ENCODE measurements at places on chromosomes 2 and 18.

GRCh38 chr2:3321825-3322224, 55.8 kb downstream of the EIPR1 start:
- no peaks in the 10 kb centered on the region for H3K4me1 ChIP-seq
- no peaks in the 10 kb centered on the region for H3K27me3 ChIP-seq
- H3K27ac ChIP-seq, result no peak overlapping the region

DNA sequence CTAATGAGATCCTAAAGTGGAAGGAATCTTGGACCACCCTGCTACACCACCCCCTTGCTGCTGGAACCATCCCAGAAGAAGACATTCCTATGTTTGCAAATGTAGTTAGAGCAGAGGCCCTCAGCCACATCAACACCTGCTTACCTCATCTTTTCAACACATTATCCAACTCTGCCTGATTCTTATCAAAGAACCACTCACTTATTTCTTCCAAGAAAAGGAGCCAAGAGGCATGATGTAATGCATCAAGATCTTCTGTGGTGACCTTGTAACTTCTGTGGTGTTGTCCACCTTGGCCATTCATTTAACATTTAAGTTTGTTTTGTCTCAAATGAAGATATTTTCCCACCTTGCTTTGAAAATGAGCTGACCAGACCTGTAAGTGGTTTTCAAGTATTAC, 338.1 kb downstream of the CTNNA2 start:
- peak; percentile 24 for DNase-seq
- no peak overlapping the region for H3K27ac ChIP-seq
- H3K4me3 ChIP-seq, result no peak overlapping the region
- no peaks in the 10 kb centered on the region for H3K4me1 ChIP-seq

DNA sequence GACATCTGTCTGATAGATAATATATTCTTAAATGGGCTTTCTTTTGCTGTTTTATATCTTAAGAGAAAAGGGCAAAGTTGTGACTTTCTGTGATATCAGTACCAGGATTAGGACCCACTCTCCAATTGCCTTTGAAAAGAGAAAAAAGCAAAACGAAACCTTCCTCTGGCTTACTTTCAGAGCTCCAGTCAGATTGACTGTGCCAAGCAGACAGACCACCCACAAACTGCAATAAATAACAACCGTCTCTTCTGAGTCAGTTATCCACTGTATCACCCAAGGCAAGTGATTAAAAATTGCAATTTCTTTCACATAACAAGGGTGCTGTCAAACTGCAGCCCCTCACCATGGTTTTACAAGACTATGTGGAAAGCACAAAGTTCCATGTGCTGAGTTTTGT, 230.5 kb upstream of the SETBP1 start:
- no peaks in the 10 kb centered on the region for H3K4me1 ChIP-seq
- DNase-seq, result no peak
- H3K27ac ChIP-seq, result no peak overlapping the region
- no peaks in the 10 kb centered on the region for H3K27me3 ChIP-seq

GRCh38 chr2:171347591-171348032, 86.2 kb downstream of the METTL8 start:
- peak; percentile 86 for DNase-seq
- no peaks in the 10 kb centered on the region for H3K27me3 ChIP-seq
- peaks cover 11% of the 10 kb centered on the region for H3K4me1 ChIP-seq
- H3K27ac ChIP-seq, result peak overlapping the region; percentile 80
- no peaks in the 10 kb centered on the region for H3K36me3 ChIP-seq
- no peak overlapping the region for H3K4me3 ChIP-seq

- no peak for DNase-seq
- no peaks in the 10 kb centered on the region for H3K4me1 ChIP-seq
- no peak overlapping the region for H3K4me3 ChIP-seq
Observed at GRCh38 chr2:7676714-7677113, 759.5 kb downstream of the RNF144A start.

- H3K27ac ChIP-seq, result no peak overlapping the region
- H3K4me3 ChIP-seq, result no peak overlapping the region
- no peaks in the 10 kb centered on the region for H3K4me1 ChIP-seq
- no peak for DNase-seq
Observed at GRCh38 chr18:30404422-30404821, 638.1 kb downstream of the DSC3 start.

- no peaks in the 10 kb centered on the region for H3K4me1 ChIP-seq
- H3K4me3 ChIP-seq, result no peak overlapping the region
- DNase-seq, result no peak
- H3K27ac ChIP-seq, result no peak overlapping the region
- no peaks in the 10 kb centered on the region for H3K36me3 ChIP-seq
Observed at GRCh38 chr2:13121096-13121495, 404.4 kb downstream of the TRIB2 start.
